ENCODE measurements at places on chromosomes 1 and 21. TPM values are rescaled to one million over a fixed set of nuclear protein-coding genes. Genes with fewer than 3 reads are reported as not detected.

DNA sequence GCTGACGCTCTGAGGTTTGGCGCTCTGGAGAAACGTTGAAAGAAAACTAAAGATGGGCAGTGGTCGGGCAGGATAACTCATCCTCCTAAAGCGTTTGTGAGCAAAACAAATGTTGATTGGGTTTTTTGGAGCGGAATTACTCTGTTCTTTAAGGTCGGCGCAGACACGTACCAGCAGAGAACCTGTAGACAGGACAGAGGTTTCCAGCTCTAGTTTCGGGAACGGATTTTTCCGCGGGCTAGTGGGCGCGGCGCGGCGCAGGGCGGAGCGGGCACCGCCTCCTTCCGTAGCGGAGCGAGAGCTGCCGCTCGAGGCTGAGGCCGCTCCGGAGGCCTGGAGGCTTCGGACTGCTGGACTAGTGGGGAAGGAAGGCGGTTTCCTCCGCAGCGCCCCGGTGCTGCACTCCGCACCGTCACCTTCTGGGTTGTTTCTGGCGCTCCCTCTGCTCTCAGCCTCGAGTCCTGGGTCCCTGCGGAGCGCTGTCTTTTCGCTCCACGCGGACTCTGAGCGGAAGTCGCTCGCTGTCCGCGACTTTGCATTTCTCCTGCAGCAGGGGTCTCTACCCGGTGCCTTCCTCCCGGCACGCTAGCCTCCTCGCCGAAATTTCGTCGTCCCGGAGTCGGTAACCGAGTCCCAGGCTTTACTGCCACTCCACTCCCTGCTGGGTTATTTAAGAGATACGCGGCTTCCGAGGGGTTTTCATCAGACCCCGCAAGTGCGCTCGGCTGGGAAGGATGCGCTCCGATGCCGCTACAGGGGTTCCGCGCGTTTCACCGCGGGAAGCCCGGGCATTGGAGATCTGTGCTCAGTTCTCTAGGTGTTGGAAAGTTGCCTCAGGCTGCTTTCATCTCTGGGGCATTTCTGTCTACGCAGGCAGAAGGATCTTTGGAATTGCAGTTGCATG is 7.0 kb downstream of the FOXD2 start:
- peak; percentile 25 for DNase-seq

The PYHIN1 gene
- polyA plus RNA-seq = 141 TPM

The TMEM39B gene
- polyA plus RNA-seq = 2.0 TPM

GRCh38 chr1:217917281-217917887 is 286.2 kb downstream of the SPATA17 start:
- no peak for DNase-seq

DNA sequence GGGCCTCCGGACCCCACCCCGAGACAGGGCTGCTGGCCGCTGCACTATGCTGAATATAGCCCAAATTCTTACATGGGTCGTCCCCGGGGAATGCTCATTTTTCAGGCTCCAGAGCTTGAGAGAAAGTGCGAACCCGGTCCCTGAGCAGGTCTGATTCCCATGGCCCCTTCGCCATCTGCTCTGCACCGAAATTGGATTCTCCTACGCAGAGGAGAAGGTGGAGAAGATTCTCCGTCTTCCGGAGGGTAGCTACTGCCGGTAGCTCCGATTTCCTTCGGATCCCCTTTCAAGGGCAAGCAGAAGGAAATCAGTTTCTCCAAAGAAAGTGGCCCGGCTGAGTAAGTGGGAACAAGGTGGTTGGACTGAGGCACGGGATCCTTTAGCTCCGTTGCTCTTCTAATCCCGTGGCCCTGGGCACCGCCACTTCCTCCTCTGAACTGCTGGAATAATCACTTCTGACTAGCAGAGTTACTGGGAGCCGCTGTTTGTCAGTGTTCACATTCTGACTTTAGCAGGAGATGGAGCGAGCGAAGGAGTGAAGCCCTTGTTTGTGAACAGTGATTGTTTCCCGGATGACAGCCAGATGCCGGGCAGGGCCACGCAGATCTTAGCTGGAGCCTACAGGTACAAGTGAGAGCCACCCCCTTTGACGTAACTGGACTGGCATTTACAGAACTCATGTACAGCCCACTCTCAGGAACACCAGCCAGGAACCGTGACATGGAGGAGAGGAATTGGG is 1.1 kb upstream of the ZNF496 start:
- DNase-seq = no peak

DNA sequence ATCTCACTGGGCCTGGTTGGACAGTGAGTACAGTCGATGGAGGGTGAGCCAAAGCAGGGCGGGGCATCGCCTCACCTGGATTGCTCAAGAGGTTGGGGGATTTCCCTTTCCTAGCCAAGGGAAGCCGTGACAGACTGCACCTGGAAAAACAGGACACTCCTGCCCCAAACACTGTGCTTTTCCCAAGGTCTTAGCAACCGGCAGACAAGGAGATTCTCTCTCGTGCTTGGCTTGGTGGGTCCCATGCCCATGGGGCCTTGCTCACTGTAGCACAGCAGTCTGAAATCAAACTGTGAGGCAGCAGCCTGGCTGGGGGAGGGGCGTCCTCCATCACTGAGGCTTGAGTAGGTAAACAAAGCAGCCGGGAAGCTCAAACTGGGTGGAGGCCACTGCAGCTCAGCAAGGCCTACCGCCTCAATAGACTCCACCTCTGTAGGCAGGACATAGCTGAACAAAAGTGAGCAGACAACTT is 11.3 kb downstream of the C1orf105 start:
- DNase-seq = no peak

DNA sequence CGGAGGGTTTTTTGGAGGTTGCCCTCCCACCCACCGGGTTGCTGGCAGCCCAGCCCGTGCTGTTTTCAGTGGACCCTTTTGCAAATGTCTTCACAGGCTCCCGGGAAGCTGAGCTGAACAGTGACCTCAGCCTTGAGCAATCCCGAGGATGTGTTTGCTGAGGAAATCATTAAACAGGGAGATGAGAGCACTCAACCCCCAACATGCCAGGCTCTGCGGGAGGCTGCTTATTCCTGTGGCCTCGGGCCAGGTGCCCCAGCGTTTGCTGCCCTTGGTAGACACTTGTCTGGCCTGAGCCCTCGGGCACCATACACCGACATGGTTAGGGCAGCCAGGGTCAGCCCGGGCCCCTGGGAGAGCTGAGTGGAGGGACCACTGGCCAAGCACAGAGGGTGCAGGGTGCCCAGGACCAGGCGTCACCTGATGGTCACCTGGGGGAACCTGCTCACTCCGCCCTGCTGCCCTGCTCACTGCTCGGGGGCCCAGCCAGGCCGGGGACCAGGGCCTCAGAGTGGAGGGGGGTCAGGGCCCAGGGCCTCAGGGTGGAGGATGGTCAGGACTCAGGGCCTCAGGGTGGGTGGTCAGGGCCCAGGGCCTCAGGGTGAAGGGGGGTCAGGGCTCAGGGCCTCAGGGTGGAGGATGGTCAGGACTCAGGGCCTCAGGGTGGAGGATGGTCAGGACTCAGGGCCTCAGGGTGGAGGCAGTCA is 42.5 kb upstream of the POFUT2 start:
- no peak for DNase-seq

The NID1 gene
- polyA plus RNA-seq = not detected

DNA sequence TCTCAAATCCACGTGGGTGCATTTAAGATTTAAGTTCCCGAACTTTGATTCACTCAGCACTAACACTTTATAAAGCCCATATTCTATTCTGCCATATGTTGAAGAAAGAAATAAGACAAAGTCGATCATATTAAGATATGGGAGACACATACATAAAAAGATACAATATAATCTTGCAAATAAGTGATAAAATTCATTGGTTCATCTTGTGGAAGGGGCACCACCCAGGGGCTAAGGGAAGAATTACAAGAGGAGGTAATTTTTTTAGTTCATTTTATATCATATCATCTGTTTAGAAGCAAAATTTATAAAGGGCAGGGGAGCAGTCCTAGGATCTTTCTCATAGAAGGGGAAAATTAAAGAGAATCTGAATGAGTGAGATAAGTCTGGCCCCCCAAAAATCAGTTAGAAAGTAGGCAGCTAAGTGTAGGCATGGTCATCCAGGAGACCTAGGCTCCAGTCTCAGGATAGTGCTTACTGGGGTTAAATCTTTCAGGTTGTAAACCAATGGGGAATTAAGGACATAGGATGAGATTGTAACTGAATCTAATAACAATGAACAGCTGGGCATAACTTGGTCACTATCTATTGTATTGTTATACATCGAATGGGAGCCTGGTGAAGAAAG is 124.2 kb upstream of the L1TD1 start:
- DNase-seq = no peak

- DNase-seq = no peak
Observed at GRCh38 chr1:117902944-117903343, 26.5 kb downstream of the GDAP2 start.

- no peak for DNase-seq
Observed at GRCh38 chr1:47584249-47584648, 146.4 kb downstream of the FOXD2 start.

The F3 gene
- not detected for polyA plus RNA-seq

The SLAMF7 gene
- polyA plus RNA-seq = 379 TPM

- no peak for DNase-seq
Observed at GRCh38 chr1:201672685-201673084, 133.8 kb downstream of the NAV1 start.

GRCh38 chr1:92879316-92879968 is 47.6 kb downstream of the RPL5 start:
- no peak for DNase-seq

DNA sequence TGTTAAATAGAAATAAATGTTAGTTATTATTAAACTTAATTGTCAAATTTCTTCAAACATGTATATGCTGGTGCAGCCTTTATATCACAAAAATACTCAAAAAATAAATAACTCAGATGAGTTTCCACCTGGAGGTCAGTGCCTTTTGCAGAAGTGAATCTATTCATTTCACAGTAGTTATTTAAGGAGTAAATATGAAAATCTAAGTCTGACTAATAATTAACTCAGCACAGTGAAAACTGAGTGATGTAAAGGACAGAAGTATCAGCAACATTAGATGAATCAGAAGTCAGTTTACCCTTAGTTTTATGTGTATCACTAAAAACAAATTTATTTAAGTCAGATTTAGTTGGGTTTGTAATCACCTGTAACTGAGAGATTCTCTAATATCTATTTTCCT is 2135.4 kb downstream of the MRPL39 start:
- no peak for DNase-seq

The SERPINC1 gene
- 0.62 TPM for polyA plus RNA-seq

The SFN gene
- polyA plus RNA-seq = not detected

- DNase-seq = no peak
Observed at GRCh38 chr1:162829268-162829667, 31.7 kb downstream of the CCDC190 start.

GRCh38 chr1:208027861-208028260 is 116.9 kb upstream of the CD34 start:
- no peak for DNase-seq

DNA sequence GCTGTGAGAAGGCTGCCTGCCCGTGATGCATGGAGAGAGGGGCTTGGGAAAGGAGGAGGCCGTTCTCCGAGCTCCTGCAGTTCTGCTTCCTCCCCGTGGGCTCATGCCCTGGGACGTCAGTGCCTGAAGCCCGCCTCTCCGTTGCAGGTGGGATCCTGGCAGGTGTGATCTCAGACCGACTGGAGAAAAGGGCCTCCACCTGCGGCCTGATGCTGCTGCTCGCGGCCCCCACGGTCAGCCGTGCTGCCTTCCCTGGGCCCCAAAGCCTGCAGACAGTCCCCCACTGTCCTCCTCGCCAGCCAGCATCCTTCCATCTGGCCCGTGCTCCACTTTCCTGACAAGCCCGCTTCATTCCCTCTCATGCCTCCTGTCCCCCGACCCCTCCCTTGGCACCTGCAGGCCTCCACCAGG is 50.9 kb downstream of the SLC37A1 start:
- DNase-seq = no peak

DNA sequence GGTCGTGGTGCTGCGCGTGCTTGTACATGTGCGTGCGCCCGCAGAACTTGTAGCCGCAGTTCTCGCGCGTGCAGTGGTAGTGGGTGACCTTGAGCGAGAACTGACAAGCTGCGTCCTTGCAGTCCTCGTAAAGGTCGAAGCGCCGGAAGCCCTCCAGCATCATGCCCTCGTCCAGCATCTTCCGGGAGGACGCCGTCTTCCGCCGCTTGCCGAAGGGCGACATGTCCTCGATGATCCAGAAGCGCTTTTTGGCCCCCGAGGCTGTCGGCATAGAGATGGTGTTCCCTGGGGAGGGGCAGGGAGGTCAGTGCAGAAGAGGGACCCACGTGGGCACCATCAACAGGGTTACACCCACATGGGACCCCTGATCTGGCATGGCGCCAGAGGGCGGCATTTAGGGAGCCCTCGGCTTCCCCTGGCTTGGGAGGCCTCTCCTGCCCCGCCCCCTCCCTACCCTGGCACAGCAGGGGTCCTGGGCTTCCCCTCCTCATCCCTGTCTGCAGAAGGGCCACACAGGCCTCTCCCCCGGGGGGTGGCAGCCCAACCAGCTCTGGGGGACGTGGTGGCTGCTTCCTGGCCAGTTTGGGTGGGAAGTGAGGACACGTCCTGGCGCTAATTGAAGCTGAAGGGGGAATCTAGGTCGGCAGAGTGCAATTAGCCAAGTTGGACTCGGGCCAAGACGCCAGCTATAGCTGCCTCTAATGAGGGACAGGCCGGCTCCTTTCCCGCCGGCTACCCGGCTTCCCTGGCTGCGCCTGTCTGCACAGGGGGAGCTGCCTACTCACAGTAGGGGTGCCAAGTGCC is 156.5 kb downstream of the CASZ1 start:
- no peak for DNase-seq

GRCh38 chr1:206105464-206105995 is 11.7 kb downstream of the AVPR1B start:
- no peak for DNase-seq

DNA sequence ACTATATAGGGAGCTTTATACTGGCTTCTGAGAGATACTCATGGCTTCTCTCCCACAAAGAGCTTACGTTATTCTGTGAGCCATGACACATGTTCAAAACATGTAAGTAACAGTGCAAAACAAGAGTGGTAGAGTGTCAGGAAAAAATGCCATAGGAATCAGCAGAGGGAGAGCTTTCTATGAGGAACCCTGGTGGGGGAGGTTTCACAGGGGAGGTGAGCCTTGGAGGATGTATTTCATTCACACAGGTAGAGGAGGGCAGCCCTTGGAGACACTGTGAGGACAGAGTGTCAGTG is 72.7 kb upstream of the LYST start:
- DNase-seq = no peak

- no peak for DNase-seq
Observed at GRCh38 chr1:39940253-39940652, 14.7 kb upstream of the MFSD2A start.

The GBP6 gene
- 0.17 TPM for polyA plus RNA-seq

DNA sequence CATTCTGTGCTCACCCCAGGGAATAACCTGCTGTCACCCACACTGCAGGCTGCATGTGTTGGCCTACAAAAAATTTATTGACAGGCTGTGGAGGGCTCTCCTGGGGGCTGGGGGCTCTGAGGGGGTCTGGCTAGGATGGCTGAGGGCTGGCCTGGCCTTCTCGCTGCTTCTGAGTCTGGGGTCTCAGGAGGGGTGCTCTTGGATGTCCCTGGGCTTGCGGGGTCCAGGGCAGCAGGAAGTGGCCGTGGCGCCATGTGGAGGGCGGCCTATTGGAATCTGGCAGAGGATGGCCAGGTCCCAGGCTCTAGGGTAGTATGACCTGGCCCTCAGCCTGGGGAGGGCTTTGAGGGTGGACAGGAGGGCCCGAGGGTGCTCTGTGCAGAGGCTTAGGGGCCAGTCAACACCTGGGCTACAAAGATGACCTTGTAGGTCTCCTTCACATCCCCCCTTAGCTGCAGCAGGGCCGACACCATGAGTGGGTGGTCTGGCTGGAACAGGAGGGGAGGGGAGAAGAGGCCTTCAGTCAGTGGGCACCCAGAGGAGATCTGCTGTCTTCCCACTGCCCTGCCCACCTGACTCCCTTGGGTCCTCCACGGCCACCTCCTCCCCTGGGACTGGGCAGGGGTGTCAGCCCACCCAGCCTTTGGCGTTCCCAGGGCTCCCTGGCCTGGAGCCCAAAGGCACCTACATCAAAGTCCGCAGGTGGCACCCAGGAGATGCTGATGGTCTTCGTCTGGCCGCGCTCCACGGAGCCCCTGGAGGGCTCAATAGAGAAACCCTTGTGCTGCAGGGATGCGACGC is 3.0 kb upstream of the TMEM52 start:
- no peak for DNase-seq
